ENCODE measurements at places on chromosomes 16 and 17.

GRCh38 chr16:16005721-16006120 lies 56.3 kb downstream of the ABCC1 start:
- no peak for DNase-seq

DNA sequence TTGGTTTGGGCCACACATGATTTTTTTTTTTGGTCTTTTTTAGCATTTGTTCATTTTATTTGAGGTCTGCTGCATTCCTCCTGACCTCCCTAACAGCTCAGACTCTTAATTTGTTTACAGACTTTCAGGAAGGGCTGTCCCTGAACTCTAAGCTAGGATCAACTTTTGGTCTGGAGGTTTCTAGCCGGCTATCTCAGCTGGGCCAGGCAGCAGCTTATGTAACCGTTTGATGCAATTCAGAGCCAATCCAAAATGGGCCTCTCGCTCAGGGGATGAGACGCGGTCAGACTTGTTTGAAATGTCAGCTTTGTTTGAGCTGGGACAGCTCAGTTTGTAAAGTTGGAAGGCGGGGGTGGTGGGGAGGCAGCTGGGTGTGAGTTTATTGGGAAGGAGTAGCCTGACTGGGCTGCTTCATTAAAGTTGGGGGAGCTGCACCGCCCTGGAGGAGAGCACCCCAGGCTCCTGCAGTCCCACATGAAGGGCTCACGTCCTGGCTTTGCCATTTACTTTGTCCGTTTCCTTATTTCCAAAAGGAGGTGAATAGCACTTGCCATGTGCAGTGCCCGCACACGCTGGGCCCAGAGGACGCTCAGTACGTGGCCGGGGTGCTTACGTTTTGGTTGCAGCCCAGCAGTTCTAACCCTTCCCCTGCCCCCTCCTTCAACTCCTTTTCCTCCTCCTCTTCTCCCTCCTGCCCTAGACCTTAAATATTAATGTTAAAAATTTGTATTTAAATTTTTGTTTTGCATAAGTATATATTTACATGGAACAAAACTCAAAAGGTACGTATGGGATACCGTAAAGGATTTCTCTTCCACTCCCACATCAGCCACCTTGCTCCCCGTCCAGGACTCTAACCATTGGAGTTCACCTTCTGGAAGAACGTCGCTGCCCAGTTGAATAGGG lies 121.2 kb downstream of the SNX29 start:
- no peak for DNase-seq

DNA sequence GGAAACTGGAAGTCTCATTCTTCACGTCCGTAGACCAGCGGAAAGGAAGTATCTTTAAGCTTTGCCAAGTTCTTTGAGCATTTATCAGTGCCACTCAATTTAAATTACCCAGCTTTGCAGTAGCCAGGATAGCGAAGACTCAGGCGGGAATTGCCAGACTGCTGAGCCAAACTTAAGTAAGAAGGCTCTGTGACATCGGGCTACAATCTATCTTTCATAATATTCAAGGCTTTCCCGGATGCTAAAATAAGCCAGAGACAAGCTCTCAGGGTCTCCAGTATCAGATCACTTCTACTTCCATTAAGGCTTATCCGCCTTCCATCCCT lies 436 bp upstream of the BRIP1 start:
- DNase-seq = no peak

- no peak for DNase-seq
These were observed 9.7 kb upstream of the TERB1 start for GRCh38 chr16:66811043-66811442.

DNA sequence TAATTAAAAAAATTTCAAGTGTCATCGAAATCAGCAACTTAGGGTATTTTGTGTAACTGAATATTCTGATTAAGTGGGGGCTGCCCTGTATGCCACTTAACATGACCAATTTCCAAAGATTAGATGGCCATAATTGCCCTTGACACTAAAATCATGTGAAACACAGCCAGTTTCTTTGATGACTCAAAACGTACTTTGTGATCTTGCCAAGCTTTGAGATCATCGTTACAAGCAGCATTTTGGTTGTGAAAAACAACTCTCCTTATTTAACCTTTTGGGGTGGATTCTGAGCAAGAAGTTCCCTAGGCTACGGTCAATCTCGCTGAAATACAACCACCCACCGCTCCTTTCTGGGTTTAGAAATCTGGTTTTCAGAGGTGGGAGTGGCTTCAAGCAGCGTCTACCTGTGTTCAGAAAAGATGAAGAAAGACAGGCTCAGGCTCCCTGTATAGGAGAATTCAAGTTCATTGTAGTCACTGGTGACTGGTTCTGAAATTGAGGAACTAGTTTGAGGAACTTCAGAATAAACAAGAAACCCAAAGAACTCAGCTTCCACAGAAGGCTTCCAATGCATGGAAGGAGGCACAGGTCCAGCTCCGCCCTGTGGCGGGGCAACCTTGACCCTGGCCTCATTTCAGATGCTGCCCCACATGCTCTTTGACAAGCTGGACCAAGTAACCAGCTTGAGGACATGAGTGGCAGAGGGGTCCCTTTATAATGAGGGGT lies 9.4 kb downstream of the MAP3K14 start:
- DNase-seq = no peak

- DNase-seq = no peak
These were observed 266.2 kb downstream of the CEP112 start for GRCh38 chr17:65925606-65926307.
